ENCODE measurements at places on chromosomes 7 and 10.

DNA sequence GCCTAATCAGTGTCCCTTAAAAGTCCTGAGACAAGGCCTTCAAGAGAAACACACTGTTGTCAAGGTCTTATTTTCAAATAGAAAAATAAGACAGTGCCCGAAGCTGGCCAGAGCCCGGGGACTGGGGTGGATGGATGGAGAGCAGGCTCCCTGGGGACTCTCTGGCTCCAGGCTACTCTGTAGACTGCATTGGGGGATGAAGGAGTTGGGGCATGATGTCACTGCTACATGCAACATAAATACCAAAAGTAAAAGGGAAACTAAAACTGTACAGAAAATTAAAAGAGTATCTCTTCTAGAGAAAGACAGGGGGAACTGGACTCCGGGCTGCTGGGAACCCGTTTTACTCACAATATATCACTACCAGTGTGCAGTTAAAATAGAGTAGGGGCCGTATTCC lies 629.8 kb downstream of the KCNMA1 start:
- no peak for DNase-seq

GRCh38 chr10:44715136-44715535 lies 196.0 kb upstream of the TMEM72 start:
- DNase-seq, result no peak

DNA sequence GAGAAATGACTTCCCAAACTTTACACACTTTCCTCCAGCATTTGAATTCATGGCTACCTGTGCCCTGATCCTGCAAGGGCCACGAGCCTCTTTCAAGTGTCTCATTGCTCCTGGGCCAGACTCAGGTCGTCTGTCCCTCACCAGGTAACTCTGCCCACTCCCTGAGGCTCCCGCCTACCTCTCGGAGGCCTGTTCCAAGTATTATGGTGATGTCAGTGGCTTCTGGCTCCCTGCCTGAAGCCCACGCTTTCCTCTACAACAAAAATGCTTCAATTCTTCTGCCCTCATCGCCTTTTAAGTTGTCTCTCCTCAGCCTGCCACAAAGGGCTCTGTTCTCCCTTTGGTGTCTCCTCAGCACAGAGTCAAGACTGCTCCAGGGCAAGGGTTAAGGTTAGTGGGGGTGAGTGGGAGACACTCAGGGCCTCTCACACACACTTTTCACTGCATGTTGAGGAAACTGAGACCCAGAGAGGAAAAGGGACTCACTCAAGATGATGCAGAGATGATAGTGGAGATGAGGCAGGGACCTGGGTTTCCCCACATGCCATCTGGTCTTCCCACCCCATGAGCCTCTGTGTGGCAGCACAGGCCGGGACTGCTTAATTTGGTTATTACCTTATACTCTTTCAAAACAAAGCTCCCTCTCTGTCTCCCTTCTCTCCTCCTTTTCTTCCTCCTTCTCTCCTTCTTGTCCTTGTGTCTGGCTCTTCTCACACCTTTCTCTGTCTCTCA lies 28.3 kb upstream of the EGR2 start:
- no peak for DNase-seq

DNA sequence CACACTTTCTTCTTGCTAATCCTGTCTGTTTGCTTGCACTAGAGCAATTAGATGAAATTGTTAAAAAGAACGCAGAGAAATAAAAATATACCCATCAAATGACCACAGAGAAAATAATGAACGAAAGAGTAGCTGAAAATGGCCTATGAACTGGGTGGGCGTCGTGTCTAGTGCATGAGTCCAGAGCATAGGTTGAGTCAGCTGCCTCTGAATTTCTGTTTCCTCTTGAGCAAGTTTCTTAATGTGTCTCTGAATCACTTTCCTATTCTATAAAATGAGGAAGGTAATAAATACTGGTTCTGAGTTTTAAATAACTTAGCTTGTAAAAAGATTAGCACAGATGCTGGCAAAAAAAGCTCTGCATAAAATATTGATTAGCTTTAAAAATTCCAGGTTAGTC lies 75.0 kb downstream of the POM121L12 start:
- DNase-seq, result no peak

DNA sequence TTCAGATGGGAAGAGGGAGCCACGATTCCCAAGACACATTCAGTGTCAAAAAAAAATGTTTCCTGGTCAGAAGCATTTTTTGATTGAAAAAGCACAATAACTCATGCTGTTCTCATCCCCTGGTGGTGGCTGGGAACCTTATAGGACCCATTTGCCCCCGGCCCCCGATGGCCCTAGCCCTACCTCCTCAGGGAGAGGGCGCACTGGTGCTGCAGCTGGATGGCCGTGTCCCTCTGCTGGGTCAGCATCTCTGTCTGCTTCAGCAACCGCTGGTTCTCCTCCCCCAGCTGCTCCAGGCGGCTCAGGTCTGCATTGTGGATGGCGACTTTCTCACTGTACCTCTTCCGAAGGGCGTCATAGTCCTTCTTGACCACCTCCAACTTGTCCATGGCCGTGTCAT lies 83.3 kb downstream of the DLG5 start:
- no peak for DNase-seq

DNA sequence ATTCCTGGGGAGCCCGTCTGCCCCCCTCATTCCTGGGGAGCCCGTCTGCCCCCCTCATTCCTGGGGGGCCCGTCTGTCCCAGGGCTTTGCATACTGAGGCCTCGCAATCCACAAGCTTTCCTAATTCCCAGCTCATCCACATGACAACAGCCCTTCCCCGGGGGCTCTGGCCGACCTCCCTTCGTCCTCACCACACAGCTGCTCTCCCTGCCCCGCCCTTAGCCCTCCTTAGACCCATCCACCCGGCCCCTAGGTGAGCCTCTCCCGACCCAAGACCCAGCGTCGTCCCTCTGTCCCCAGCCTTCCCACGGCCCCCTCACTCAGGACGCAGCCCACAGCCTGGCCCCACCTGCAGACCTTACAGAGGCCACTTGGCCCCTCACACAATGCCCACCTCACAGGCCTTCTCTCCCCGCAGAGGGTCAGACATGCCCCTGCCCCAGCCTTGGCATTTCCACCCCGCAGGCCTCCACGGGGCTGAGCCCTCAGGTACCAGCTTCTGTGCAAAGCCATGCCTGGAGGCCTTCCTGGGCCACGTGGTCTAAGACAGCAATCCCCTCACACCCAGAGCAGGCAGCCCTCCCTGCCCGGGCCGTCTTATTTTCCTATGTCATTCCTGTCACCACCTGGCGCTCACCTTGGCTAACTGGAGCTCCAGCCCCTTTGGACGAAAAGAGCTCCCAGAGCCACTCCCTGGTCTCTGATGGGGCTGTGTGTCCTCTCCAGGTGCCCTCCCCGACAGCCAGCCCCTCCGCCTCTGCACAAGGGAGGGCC lies 3.5 kb upstream of the FAM20C start:
- DNase-seq, result no peak

DNA sequence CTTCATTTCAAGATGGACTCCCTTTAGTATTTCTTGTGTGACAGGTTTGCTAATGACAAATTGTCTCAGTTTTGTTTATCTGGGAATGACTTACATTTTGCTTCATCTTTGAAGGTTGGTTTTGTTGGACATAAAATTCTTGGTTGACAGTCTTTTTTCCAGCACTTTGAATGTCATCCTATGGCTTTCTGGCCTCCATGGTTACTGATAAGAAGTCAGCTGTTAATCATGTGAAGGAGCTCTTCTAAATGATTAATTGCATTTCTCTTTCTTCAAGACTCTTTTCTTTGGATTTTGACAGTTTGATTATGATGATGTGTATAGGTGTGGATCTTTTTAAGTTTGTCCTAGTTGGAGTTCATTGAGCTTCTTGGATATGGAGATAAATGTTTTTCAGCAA lies 26.9 kb upstream of the HHEX start:
- DNase-seq, result peak; percentile 22

All from erythroblast (primary cell).